Activated T-cell treated with anti-CD3 and anti-CD28 coated beads for 4 hours (primary cell): ENCODE measurements at places on chromosomes 3 and 15.

GRCh38 chr3:16720367-16720940 lies 115.2 kb upstream of the DAZL start:
- no peak for DNase-seq

DNA sequence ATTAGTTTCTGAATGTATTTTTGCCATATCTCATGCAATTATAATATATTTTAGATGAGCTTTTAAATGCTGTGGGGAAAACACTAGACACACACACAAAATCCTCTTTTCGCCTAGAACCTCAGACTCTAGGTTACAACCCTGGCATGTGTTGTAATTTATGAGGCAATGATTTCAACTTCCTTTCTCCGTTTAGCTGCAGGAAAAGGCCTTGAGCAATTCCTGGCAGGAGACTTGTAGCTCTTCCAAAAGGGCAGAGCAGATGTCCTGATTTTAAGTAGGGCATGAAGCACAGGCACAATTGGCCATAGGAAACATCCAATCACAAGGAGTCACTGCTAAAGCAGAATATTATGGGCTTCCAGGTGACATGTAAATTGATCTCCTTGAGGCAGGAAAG lies 82.0 kb downstream of the GPR156 start:
- DNase-seq = no peak

- DNase-seq = no peak
These were observed 101.8 kb downstream of the RAB11A start for GRCh38 chr15:65970937-65971740.

DNA sequence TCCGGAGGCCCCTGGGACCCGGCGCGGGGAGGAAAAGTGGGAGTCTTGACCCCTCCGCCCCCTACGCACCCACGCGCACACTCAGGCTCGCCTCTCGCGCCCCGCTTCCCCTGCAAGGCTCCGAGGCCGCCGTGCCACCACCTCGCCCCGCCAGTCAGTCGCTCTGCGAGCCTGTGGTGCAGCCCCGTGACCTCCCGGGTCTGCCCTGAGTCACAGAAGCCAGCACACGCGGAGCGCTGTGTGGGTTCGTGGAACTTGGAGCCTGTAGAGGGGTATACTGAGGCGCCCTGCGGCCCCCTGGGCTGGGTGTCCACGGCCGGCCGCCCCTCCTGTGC lies 380 bp upstream of the ALS2CL start:
- DNase-seq = peak; percentile 30

- no peak for DNase-seq
These were observed 101.2 kb upstream of the SLC4A7 start for GRCh38 chr3:27585429-27585828.

DNA sequence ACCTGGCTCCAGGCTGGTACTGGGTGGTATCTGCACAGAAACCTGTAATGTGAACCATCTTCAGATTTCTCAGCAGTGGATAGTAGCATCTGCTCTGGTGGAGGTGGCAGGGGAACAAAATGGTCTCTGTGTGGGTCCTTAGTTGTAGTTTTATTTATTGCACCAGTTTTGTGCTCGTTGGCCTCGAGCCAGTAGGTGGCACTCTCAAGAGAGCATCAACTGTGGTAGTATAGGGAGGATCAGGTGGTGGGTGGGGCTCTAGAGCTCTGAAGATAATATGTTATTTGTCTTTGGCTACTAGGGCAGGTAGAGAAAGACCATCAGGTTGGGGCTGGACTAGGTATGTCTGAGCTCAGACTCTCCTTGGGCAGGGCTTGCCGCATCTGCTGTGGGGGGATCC lies 254.0 kb upstream of the GPR149 start:
- no peak for DNase-seq

- DNase-seq = no peak
These were observed 271.5 kb upstream of the TBL1XR1 start for GRCh38 chr3:177468816-177469215.
